ENCODE measurements at places on chromosomes 5 and 9.
A peak's percentile ranks its signal among the peaks of the same experiment; 100 is the strongest.

GRCh38 chr9:73743826-73744225, 592.2 kb downstream of the ANXA1 start:
- DNase-seq = no peak

GRCh38 chr5:169354921-169355320, 54.0 kb upstream of the SLIT3 start:
- DNase-seq = no peak

DNA sequence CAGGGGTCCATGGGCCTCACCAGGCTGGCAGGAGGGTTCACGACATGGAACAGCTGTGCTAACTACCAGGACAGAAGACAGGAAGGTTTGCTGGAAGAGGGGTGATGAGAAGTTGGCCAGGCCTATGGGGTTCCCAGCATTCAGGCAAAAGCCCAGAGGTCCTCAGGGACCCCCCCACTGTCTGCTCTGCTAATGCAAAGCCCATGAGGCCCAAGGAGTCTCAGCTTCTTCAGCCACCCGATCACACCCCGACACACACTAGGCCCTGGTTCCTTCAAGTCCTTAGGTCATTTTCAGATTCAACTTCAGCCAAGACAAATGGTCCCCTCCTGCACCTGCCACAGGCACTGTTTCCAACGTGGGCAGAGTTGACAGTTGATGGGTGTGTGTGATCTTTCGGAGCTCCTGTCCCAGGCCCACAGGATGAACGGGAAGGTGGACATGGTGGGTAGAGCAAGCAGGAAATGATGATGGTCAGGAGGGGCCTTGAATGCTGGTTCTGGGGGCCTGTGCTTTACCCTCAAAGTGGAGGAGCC, 20.4 kb downstream of the ADAMTS2 start:
- no peak for DNase-seq

DNA sequence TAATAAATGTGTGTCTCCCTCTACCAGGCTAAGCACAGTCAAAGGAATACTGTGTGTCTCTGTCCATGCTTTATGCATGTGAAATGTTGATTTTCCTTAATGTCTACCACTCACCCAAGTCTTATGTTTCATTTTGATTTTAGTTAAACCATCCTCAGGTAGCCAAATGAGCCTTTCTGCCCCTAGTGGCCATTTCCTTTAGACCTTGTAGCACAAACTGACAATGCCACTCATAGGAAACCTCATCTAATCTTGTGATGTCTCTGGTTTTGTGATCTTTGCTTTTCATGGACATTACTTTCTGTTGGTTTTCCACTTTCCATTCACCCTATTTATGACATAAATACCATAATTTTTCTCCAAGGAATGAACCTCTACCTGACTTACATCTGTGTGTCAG, 820.8 kb downstream of the MAT2B start:
- DNase-seq = no peak

- no peak for DNase-seq
These were observed 4.3 kb downstream of the CDHR2 start for GRCh38 chr5:176553260-176554085.

DNA sequence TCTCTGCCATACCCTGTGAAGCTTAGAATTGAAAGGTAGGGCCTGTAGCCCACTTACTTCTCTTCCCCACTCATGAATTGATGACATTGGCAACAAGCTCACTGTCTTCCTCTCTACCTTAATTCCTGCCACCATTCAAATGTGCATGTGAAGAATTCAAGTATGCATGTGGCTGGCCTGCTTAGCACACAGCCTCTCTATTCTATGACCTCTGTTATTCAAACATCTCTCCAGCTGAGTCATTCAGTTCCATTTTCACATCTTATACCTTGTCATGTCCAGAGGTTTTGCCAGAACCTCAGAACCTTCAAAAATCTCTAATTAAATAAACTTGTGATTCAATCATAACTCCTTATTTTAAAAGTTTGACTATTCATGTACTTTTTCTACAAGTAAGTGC, 114.7 kb upstream of the MAN2A1 start:
- no peak for DNase-seq

GRCh38 chr5:163505049-163505367, 411 bp upstream of the MAT2B start:
- DNase-seq = no peak

- DNase-seq = no peak
These were observed 30.9 kb downstream of the GLT6D1 start for GRCh38 chr9:135608294-135608998.

DNA sequence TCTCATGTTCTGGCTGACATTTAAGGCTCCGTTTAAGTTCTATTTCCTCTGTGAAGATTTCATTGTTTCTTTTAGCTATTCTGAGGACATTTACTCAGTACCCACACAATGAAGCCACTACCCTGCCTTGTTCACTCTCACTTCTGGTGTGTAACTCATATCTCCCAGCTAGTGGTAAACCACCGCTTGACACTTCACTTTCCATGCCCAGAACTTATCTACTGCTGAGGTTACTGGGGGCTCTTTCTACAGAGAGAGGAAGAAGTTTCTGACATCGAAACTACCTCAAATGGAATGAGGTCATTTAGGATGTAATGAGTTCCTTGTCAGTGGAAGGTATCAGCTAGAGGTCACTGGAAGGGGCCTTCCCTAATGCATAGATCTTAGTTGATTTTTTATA, 501.5 kb downstream of the DMAC1 start:
- DNase-seq = no peak

DNA sequence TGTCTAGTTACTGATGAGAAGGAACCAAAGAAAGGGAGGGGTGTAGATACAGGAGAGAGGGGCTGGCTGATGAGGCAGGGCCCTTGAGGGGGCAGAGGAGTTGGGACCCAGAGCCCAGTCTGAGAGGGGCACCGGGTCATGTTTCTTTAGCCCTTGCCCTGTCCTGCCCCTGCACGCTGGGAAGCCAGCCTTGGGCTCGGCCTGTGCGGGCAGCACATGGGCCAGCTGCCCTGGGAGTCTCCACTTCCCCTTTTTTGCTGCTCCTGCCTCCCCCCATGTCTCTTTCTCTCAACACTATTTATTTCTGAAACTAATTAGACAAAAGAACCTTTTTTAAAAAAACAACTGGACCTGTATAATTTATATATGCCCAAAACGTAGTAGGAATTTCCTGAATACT, 20.5 kb downstream of the MVB12B start:
- no peak for DNase-seq

DNA sequence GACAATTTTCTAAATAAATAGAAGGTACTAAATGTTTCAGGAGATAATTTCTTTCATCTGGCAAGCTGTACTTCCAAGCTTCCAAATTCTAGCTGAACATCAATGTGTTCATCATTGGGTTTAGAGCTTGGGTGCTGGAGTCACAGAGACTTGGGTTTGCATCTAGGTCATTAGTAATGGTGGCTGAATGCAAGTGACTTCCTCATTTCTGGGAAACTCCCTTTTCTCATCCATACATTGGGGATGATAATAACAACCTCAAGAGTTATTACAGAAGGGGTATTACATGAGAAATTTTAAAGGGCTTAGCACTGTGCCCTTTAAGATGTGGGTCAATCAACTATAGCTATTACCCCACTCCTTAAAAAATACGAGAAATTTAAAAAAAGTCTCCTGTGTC, 41.1 kb upstream of the KLF4 start:
- DNase-seq = no peak

GRCh38 chr5:81739291-81739690, 11.6 kb downstream of the SSBP2 start:
- no peak for DNase-seq

GRCh38 chr5:139474890-139475791, 4.3 kb downstream of the SMIM33 start:
- no peak for DNase-seq

- DNase-seq = no peak
These were observed 21.9 kb upstream of the ZNF622 start for GRCh38 chr5:16487456-16487855.

DNA sequence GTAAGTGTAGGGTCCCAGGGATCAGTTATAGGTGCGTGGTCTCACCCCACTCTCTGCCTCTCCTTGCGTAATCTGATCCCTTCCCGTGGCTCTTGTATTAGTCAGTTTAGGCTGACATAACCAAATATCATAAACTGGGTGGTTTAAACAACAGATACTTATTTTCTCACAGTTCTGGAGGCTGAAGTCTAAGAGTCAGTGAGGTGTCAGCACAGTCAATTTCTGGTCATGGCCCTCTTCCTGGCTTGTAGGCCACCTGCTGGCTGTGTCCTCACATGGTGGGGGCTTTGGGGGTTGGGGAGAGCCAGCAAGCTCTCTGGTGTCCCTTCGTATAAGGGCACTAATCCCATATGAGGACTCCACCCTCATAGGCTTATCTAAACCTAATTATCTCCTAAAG, 32.3 kb downstream of the CARTPT start:
- DNase-seq = no peak

GRCh38 chr5:149682532-149683075, 47.5 kb upstream of the PPARGC1B start:
- no peak for DNase-seq

- DNase-seq = no peak
These were observed 2.0 kb downstream of the OGN start for GRCh38 chr9:92402360-92402759.

DNA sequence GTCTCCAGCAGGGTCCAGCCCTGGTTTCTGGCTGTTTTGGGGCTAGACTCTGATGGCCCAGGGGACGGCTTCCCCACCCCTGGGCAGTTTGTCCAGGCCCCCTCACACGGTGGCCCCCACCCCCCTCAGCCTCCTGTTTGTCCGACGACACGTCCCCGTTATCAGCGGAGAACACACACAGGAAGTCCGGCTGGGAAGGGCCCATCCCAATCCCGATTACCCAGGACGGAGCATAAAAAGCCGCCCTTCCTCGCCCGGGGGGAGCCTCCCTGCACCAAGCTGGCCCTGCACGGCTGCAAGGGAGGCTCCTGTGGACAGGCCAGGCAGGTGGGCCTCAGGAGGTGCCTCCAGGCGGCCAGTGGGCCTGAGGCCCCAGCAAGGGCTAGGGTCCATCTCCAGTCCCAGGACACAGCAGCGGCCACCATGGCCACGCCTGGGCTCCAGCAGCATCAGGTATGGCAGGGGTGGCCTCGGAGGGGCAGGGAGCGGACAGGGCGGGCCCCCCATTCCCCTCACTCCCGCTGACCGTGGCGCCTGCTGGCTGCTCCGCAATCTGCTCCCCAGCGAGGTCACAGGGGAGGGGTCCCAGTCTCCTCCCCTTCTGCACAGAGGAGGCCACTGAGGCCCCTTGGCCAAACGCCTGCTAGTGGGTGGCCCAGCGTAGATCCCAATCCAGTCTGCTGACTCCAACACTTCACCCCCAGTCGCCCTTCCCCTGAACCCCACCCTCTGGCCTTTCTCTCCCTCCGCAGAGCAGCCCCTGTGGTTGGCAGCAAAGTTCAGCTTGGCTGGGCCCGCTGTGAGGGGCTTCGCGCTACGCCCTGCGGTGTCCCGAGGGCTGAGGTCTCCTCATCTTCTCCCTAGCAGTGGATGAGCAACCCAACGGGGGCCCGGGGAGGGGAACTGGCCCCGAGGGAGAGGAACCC, at the start of gene EGFL7:
EGFL7 (plus strand) TSS at position 261 of the 926 bp plus-strand sequence. CDS start 5,367 bp downstream, outside the sequence.
- DNase-seq = no peak

DNA sequence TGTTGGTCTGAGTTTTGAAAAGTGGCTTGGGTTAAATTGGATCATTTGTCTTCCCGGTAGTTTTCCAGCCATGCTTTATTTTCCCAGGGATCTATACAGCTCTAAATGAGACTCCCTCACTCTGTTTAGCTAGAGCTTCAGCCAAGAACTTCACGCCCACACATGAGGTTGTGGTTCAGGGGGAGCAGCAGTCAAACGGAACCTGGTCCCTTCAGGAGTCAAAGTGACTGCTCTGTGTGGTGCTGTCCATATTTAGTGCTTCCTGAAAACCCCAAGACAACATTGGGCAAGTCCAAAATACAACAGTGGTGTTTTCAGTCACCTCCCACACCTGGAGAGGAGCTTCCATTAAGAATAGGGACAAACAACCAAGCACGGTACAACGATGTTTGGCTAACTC, 90.5 kb downstream of the ANKH start:
- no peak for DNase-seq

DNA sequence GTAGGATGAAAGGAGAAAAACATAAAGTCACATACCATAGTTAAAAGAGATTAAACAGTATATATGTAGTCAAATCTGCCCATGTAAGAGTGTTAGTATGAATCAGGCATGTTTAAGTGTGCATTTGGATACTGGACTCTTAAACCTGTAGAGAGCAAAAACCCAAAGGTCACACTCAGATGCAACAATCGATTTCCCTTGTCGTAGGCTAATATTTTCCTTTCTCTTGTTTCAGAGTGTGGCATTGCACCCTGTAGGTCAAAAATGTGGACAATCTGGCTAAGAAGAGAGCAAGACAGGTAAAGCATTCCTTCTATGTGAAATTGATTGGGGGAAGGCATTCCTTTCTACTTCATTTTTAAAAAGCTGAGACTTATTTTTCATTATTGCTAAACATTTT, 8.9 kb downstream of the JAKMIP2 start:
- DNase-seq = no peak

DNA sequence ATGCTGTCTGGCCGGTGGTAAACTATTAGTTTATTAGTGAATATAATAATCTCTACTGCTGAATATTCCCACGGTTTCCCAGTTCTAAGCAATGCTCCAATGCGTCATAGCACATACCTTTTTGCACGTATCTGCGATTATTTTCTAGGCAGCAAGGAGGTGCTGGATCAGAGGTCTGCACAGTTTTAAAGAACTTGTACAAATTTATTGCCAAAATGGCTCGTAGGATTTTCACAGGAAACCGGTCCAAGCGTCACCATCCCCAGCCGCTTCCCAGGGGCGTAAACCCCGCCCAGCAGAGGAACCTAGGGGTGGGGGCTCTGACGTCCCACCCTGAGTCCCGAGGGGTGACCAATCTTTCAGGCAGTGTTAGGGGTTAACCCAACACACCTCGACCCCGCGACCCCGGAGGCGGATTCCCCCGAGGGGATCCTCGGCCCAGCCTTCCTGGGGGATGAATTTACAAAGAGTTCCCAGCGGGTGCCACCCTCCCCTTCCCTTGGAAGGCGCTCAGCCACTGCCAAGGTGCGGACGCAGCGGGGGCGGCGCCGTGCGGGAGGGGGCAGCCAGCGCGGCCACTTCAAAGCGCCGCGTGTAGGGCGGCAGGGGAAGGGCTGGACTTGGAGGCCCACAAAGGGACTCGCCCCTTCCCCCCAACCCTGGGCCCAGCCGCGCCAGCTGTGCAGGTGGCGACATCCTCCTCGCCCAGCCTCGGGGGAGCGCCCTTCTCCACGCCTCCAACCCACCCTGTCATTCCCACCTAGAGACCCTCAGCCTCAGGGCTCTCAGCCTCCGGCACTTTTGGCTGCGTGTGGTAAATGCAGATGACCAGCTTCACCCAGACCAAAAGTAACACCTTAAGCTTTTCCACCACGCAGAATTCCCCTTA, 43.5 kb upstream of the TCF7 start:
- DNase-seq = no peak

GRCh38 chr9:91421971-91422757, 1.5 kb downstream of the NFIL3 start:
- peak; percentile 3 for DNase-seq

GRCh38 chr9:87085521-87085920, 138.2 kb upstream of the GAS1 start:
- no peak for DNase-seq

- DNase-seq = no peak
These were observed 27.6 kb downstream of the ALDH1A1 start for GRCh38 chr9:72925126-72925789.

All from NCI-H2081 (cell line).